ENCODE measurements at places on chromosomes 2 and 18.

DNA sequence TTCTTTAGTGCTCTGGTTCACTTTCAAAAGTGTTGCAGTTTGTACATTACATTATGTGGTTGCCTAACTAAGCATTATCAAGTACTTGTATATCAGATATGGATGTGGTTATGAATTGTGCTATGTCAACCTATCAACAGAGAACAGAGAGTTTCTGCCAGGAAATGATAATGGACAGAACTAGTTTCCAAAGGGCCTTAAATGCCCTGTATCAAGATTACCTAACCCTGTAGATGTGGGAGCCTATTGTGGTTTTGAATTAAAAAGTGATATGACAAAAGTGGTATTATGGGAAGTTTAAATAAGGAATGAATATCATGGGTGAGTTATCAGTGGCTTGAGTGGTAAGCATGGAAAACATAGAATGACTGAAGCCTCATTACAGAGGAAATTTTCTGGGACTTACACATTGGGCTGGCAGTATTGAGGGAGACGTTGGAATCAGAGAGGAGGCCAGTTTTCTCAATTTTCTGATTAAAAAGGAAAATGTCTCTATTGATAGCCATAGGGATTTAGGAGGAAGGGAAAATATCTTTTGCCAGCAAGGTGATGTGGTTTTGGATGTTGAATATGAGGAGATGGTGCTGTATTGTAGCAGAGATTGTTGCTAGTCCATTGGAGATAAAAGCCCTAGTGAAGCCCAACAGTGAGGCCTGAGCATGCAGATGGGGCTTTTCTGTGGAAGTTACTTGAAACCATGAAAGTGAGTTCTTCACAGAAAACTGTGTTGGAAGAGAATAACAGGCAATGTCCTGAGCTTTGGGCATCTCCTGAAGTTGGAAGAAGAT is 140.7 kb downstream of the TTC27 start:
- DNase-seq, result no peak

GRCh38 chr2:127348426-127349000 is 39.3 kb downstream of the MAP3K2 start:
- DNase-seq, result no peak

DNA sequence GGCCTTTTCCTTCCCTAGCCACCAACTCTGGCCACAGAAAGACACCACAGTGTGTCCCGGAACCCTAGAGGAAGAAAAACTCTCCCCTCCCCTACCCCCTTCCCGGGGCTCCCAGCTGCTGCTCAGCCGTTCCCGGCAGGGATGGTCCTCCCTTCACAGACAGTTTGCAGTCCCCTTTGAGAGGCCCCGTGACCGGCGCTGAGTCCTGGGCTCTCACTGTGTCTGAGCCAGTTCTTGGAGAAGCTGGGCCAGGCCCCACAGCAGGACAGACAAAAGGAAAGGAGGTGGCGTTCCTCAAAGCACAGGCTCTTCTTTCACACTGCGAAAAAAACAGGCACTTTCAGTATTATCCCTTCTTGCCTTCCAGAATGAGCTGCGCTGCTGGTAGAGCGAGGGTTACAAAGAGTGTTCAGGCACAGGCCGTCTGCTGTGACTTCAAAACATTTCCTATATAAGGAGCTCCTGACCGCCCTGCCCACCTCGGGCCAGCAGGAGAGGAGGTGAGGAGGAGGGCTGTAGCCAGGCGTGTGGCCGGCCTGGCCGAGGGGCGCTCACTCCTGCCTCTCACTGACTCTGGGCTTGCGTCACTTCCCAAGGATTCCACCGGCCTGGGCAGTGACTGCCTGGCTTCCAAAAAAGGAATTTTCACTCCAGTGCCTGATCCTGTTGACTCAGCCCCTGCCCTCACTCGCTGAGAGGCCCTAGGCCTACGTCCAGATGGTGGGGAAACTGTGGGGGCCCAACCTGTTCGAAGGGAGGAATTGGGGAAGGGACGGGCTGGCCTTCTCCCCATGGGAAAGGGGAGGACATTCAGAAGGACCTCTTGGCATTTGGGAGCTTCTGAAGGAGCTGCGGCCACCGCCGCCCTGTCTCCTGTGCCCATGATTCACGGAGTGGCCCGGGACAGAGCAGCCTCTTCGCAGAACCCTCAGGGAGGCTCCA is 24.9 kb downstream of the CIDEA start:
- no peak for DNase-seq

- no peak for DNase-seq
Measured at GRCh38 chr2:104851291-104852089, 2.4 kb upstream of the POU3F3 start.

DNA sequence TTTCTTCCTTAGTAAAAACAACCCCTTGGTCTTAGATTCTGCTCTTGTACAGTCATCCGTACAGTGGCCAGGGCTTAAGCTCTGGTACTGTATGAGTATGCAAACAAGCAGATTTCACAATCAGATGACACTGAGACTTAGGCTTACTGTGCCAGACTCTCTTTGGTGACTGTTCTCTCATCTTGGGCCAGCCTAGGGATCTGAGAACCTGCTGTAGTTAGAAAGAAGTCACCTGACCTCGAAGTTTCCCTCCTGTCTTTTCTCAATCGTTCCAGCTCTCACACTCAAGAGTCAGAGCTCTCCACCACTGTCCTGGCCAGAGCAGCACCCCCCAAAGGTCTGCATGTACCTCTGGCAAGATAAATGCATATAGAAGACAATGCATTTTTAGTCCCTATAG is 63.2 kb downstream of the ZEB2 start:
- DNase-seq, result no peak

DNA sequence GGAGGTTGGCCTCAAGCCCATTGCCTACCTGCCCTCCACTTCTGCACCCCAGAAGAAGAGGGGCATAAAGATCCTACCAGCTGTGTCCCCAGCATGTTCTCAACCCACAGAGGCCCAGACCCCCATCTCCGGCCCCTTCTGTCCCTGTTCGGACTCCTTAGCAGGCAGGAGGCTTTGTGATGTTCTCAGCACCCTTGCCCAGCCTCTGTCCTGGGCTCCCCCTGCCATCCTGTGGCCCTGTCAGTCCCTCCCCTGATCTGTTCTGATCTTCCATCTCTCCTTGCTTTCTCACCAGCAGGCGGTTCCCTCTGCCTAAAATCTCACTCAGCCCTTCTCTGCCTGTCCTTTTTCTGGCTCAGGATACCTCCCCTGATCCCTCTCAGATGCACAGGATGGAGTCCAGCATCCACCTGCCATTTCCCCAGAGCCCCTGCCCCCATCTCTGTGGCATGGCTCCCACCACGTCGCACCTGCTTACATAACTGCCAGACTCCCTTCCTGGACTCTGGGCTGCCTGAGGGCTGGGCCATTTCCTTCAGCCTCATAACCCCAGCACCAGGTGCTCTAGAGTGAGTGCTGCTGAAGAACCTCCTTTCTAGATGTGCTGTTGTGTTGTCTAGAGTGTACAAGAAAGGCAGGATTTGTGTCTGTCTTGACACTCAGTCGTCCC is 134.0 kb downstream of the CTIF start:
- no peak for DNase-seq

DNA sequence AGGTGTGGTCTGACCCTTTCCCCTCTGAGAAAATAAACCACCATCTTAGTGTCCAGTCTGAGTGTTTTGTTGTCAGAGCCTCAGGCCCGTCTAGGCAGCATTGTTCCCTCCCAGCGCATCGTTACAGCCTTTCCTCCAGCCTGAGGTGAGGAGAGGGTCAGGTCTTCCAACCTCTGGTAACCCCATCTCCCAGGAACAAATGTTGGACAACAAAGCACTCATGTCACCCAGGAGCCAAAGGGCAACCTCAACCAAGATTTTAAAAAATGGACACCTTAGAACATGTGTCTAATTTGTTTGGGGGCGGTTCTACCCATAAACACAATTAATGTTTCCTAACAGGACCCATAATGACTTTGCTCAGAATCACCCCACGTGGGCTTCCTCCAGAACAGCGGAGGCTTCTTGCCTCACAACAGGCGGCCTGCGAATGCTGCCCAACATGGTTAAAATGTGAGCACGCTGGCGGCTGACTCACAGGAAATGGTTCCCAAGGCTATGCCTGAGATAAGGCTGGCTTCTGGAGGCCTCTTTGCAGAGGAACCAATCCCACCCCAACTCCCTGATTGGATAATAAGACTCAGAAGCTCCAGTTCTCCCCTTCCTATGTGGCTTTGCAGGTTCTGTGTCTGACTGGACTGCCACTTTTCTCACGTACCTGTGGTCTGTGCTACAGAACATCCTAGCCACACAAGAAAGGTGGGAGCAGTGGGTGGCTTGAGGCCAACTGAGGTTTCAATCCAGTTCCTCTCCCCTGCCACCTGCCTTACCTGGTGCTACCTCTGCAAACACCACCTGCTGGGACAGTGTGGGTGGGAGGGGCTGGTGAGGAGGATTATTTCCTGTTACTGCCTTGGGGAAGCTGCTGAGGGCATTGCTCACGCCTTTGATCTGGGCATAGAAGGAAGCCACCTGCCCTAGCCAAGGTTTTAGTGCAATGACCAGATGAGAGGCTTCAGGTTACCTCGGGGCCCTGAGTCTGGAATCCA is 108.8 kb downstream of the B3GNT2 start:
- DNase-seq, result peak; percentile 25

GRCh38 chr18:75132098-75132870 is 76.7 kb downstream of the PTGR3 start:
- DNase-seq, result no peak

- DNase-seq, result no peak
Measured at GRCh38 chr2:6927753-6928152, 10.5 kb downstream of the RNF144A start.

GRCh38 chr2:56316011-56316410 is 132.2 kb downstream of the CCDC85A start:
- DNase-seq, result no peak

GRCh38 chr2:239361311-239361642 is 39.5 kb downstream of the HDAC4 start:
- no peak for DNase-seq

- no peak for DNase-seq
Measured at GRCh38 chr2:148300544-148300943, 279.7 kb downstream of the MBD5 start.

GRCh38 chr2:62724106-62724505 is 18.6 kb downstream of the EHBP1 start:
- DNase-seq, result no peak

GRCh38 chr2:49286045-49286444 is 131.7 kb upstream of the FSHR start:
- no peak for DNase-seq

- DNase-seq, result no peak
Measured at GRCh38 chr2:28702415-28702861, 49.2 kb upstream of the PPP1CB start.

GRCh38 chr2:47620770-47621437 is 162.0 kb upstream of the MSH6 start:
- DNase-seq, result no peak

DNA sequence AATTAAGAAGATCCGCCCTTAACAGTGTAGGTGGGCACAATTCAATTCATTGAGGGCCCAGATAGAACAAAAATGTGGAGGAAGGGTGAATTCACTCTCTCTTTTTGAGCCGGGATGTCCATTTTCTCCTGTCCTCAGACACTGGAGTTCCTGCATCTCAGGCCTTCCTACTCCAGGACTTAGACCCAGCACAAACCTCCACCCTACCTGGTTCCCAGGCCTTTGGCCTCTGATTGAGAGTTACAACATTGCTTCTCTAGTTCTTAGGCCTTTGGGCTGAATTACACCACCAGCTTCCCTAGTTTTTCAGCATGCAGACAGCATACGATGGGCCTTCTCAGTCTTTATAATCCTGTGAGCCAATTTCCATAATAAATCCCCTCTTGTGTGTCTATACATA is 87.8 kb upstream of the TMEM17 start:
- no peak for DNase-seq

DNA sequence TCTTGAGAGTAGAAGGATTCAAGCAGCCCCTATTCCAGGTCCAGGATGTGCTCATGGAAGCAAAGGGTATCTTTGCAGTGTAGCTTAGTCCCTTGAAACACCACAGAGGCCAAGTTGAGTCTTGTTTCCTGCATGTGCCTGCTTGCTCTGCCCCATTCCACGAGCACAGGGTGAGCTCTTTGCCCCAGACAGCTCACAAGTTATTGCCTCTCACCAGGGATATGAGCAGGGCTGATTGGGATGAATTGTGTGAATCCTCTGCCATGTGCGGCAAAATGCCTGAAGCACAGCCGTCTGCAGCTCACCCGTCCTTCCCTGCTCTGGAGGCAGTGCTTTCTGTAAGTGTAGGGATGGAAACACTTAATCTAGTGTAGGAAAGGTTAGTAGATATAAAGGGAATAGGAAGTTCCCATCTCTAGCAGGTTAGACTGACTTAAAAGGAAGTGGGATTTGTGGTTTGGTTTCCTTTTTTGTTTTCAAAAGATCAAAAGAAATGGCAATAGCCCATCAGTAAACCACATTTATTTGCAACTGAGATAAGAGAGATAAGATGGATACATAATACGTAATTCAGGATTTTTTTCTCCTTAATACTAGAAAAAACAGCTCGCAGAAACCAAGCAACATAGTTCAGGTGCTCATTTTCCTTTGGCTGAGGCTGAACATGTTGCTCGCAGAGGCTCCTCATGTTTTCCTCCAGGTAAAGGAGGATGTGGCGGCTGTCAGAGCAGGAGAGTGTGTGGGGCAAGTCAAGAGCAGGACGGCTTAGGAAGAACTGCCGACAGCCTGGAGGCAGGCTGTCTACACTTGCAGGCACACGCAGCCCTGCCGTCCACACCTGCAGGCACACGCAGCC is 41.4 kb downstream of the TMEM182 start:
- DNase-seq, result no peak

DNA sequence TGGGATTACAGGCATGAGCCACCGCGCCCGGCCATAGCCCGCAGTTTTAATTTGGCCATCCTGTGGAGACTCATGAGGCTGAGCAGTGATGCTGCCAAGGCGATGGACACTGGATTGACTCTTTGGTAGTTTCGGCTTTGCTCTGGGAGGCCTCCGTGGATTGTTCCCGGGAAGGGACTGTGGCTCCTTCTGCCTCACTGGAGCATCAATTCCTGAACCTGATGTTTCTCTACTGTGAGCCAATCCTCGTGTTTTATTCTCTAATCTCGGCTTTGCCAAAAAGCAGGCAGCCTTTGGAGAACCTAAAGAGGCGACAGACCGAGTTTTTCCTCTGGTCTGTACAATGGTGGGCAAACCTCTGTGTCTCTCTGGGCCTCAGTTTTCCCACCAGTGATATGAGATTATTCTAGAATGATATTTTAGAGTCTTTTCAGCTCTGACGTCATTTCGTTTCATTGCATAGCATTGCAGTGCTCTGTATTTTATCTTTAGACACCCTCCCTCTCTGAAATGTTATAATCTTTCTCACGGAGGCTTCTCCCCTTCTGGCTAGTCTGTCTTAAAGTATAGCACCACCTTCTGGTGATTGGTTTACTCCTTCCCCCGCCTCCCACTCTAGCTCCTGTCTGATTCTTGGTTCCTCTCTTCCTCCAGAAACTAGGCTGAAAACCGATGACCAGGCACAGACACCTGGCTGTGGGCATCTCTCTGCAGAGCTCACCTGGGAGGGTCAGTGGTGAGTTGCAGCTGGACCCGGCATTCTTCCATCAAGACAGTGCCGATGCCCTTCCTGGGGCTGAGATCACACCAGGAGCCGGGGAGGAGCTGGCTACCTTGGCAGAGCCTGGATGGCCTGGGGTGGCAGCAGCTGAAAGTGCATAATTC is 341.3 kb downstream of the MYCN start:
- DNase-seq, result no peak

DNA sequence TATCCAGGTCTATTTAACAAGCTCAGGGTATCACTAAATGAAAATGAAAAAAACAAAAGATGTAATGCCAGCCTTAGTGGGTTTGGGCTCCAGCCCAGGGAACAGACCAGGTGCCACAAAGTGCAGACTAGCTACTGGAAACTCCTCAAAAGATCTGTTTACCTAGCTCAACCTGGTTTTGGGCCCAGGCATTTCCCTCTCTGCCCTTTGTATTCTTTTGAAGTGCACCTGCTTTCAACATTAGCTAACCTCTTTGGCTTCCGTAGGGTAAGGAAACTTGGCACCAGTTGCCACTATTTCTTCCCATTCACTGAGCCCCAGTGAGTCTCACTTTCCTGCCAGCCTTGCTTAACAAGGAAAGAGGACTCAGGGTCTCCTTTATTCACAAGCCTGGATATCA is 123.6 kb upstream of the CDCA7 start:
- DNase-seq, result peak; percentile 48

Measured in NCI-H1436 (cell line).